ENCODE measurements at places on chromosomes 7 and 10.

DNA sequence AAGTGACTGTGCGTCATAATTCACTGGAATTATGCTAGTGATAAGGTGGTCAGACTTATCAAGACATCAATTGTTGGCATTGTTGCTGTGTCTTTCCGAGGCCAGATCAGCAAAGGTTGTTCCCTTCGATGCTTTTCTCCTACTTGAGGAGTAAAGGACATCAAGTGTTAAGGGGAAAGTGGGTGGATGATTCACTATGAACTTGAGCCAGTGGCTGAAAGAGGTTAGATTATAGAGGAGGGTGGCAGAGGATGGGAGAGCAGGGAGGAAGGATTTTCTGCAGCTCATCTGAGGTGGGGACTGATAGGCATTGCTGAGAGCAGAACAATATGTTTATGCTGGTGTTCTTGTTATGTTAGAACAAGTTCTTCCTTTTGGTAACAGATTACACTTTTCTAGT lies 131.4 kb upstream of the AGR3 start:
- no peak for DNase-seq

- peak; percentile 28 for DNase-seq
Observed at GRCh38 chr10:52308251-52309031, 5.6 kb upstream of the DKK1 start.

DNA sequence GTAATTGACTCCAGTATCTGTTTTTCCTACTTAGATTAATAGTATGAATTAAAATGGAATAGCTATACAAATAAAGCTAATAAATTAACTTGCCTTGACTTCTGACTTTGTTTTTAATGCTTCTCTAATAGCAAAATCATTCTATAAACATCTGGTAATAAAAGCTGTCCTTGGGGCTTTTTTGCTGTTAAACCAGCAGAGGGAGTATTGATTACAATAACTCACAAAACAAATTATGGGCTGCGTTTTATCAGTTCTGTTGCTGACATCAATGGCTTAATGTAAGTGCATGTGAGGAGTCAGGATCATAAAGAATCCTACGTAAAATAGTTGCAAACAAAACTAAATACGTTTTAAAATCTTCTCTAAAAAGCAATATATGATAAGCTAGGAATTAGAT lies 667.8 kb downstream of the PCDH15 start:
- DNase-seq, result no peak

GRCh38 chr10:122254831-122255230 lies 16.3 kb upstream of the BTBD16 start:
- no peak for DNase-seq

DNA sequence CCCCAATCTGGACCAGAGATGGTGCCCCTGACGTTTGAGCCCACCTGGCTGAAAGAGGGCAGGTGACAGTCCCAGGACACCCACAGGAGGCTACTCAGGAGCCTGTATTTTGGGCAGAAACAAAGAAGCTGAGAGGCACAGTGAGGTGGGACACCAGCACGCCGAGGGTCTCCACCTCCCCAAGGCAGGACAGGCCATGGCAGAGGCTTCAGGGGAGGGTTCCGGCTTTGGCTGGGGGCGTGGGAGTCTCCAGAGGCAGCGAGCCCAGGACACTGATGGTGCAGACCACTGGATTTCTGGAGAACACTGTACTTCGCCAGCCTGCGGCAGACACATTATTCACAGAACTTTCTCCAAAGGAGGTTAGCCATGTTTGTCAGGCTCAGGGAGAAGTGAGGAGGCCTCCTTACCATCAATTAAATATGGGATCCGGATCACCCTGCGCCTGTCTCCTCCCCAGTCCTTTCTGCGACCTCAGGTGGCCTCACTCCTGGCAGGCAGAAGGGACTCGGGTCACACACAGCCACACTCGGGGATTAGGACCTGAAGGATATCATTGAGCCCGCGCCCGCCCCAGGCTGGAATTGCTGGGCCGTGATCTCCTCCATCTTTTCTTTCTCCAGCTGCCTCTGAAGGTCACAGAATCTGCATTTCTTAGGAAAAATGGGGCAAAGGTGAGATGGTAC lies 98.3 kb downstream of the MKI67 start:
- DNase-seq, result no peak

DNA sequence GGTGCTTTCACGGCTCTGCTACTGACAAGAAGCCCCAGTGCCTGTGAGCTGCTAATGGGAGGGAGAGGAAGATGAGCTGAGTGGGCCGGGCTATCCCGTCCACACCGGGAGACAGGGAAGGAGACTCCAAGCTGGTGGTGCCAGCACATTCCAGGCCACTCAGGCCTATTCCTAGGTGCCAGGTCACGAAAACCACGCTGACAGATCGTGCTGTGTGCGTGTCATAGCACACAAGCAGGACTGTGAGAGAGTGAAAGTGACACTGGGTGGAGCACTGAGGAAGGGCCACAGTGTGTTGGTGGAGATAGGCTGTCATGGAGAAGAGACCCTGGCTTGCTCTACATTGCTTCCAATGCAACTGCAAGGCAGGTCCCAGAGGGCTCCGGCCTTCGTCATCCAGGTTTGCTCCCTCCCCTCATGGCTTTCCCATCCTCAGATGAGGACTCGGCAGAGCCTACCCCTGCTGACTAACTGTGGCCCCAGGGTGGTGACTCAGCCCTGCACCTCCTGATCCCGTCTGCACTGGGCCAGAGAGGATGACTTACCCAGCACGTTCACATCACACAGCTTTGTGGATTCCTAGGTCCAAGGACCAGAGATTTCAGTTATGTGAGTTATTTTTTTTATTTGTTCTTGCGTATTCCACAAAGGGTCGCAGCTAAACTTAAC lies 167.3 kb downstream of the EGFR start:
- no peak for DNase-seq

- DNase-seq, result peak; percentile 64
Observed at GRCh38 chr10:60646966-60647796, 131.1 kb upstream of the CDK1 start.
